ENCODE measurements at places on chromosomes 1 and 21. TPM values are rescaled to one million over a fixed set of nuclear protein-coding genes. Genes with fewer than 3 reads are reported as not detected.

PIGR gene
- not detected for total RNA-seq

SLFNL1 gene
- 0.27 TPM for total RNA-seq

S100A3 gene
- total RNA-seq, result 0.79 TPM

TMCC2 gene
- total RNA-seq, result 1.7 TPM

LEMD1 gene
- total RNA-seq, result not detected

CTSK gene
- total RNA-seq, result 26.6 TPM

ANGPTL3 gene
- not detected for total RNA-seq

ZNF687 gene
- total RNA-seq, result 11.3 TPM

MSH4 gene
- total RNA-seq, result 0.27 TPM

SPRR5 gene
- total RNA-seq, result not detected

MYBPH gene
- total RNA-seq, result not detected

RBM11 gene
- not detected for total RNA-seq

OR2AK2 gene
- not detected for total RNA-seq

THAP3 gene
- 11.9 TPM for total RNA-seq

FAM72C gene
- 1.4 TPM for total RNA-seq

TNFRSF14 gene
- 21.3 TPM for total RNA-seq

CFAP74 gene
- total RNA-seq, result not detected
